ENCODE measurements at places on chromosomes 5 and 9.

DNA sequence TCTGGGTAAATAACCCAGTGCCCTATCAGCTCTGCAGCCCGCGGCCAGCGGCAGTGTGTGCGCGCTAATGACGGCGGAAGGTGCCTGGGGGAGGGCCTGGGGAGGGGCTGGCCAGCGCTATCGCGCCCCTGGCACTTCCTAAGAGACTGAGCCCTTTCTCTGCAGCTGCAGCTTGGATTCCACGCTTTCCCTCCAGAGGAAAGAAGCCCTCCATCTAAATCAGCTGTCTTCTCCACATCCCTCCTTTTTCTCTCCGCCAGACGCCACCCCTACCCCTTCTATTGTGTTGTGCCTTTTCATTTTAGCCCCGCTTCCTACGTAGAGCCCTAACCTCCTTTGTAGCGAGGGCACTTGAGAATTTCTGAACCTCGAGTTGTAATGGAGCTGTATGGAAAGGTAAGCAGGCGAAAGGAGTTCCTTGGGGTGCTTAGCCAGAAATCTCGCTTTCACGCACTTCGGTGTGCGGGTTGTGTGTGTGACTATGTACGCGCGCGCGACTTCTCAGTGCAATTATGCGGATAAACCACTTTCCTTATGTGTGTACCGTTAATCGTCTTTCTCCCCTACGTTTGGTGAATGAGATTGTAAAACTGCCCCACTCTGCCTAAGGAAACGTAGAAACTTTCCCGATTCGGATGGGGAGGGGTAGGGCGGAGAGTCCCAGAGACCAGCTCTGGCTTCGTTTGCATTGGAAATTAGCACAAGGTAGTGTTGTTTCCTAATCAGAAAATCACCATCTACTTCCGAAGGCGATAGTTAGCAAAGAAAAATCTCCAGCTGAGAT is 664 bp upstream of the RAB3C start:
- DNase-seq = no peak

GRCh38 chr5:83490203-83490602 is 18.7 kb downstream of the VCAN start:
- no peak for DNase-seq

- peak; percentile 55 for DNase-seq
Measured at GRCh38 chr5:133825631-133826289, 142.7 kb downstream of the C5orf15 start.

- no peak for DNase-seq
Measured at GRCh38 chr5:173733831-173734501, 117.5 kb upstream of the BOD1 start.

- no peak for DNase-seq
Measured at GRCh38 chr9:32004431-32005076, 379.9 kb upstream of the ACO1 start.

DNA sequence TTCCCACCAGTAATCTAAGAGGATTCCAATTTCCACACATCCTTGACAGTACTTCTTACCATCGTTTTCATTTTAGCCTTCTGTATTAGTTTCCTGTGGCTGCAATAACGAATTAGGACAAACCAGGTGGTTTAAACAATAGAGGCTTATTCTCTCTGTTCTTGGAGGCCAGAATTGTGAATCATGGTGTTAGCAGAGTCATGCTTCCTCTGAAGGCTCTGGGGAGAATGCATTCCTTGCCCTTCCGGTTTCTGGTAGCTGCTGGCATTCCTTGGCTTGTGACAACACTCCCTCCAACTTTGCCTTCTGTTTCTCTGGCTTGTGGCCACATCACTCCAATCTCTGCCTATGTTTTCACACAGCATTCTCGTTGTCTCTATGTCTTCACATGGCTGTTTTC is 23.5 kb downstream of the RIGI start:
- no peak for DNase-seq

GRCh38 chr5:113039229-113039933 is 62.8 kb downstream of the DCP2 start:
- no peak for DNase-seq

DNA sequence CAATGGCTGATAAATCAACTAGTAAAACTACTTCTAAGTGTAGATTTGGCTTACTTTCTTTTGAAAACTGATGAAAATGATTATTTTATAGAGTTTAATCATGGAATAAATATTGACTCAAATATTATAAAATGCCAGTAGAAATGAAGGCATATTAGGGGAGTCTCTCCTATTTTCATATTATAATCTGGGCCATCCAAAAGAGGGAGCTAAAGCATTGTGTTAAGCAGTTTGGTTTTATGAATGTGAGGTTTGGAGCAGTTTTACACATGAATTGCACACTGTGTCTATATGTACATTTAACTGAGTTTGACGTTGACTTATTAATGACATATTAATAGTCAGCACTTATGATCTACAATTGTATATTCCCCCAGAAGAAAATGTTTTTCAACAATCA is 17.4 kb downstream of the CDH9 start:
- DNase-seq = no peak

GRCh38 chr5:10655972-10656830 is 92.3 kb downstream of the ANKRD33B start:
- DNase-seq = no peak

DNA sequence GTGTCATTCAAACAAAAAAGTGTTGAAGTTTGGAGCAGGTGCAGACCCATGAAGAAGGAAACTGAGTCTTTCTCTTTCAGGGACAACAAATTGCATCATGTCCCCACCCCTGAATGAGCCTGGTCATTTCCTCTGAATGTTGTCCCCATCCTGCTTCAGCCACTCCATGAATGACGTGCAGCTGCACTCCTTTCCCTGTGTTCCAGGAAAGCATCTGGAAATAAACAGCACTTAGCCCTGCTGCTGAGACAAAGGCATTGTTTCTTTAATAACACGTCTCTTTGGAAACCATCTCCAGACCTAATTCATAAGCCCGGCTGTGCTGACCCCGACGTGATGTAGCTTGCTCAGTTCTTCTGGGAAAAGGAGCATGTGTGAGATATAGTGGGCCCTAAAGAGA is 682.3 kb downstream of the BRINP1 start:
- DNase-seq = no peak

DNA sequence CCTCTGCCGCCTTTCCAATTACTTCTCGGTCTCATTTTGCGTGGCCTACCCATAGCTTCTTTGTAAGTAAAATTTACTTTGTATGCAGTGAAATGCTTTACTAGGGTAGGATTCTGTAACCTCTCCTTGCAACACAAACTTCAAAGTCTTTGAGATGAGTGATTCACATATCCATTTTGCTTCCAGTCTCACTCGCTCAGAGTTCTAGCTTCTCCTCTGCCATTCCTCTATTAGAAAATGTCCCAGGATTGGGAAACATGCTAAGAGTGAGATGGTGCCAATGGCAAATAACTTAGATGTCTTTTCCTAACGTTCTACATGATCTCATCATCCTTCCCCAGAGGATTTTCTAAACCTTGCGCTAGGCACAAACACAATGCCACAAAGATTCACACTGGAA is 270.5 kb upstream of the SLC30A5 start:
- no peak for DNase-seq

DNA sequence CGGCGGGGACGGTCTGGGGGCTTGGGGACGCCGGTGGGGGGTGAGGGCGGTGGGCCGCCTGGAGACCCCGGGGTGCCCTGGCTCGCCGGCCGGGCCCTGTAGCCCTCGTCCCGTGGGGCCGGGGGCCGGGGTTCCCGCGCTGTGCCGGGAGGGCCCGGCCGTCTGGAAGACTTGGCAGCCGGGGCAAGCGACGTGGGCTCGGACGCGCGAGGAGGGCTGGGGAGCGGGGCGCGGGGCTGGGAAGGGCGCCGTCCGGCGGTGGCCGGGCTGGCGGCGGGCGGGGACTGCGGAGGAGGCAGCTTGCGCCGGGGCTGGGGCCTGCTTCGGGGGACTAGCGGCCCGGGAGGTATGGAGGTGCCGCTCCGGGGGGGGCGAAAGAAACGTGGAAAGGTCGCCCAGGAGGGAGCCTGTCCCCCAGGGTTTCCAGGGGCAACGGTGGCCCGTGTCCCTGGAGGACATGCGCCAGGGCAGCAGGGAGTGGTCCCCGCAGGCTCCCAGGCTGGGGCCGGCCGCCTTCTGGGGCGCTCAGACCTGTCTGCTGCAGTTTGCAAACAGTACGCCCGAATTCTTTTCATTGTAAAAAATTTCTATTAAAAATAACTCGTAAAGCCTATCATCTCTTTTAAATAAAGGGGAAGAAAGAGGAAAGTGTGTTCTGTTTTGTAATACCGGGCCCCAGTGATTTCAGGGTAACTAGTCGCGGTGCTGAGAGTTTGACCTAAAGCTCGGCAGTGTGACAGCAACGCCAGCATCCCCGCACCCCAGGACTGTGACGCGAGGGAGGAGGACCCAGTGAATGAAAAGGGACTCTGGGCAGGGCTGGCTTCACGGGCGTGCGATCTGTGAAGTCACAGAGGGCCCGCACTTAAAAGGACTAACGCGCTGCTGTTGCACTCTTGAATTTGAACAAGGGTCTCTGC is 752 bp upstream of the ANKH start:
- peak; percentile 84 for DNase-seq
